ENCODE measurements at places on chromosomes 4 and X.
A peak's percentile ranks its signal among the peaks of the same experiment; 100 is the strongest.

GRCh38 chr4:185738038-185738552, 73.9 kb downstream of the SORBS2 start:
- no peak for DNase-seq

DNA sequence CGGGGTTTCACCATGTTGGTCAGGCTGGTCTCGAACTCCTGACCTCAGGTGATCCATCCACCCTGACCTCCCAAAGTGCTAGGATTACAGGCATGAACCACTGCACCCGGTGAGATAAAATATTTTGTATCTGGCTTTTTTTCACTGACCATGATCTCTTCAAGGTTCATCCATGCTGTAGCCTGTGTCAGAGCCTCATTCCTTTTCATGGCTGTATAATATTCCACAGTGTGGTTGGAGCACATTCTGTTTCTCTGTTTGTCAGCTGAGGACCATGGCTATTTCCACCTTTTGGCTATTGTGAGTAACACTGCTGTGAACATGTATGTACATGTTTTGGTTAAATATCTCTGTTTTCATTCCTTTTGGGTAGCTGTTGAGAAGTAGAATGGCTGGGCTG, 169.2 kb downstream of the SHOX start:
- no peak for DNase-seq

- DNase-seq = no peak
These were observed 31.4 kb upstream of the SLC25A31 start for GRCh38 chr4:127698789-127699200.

GRCh38 chr4:8315435-8316250, 46.1 kb downstream of the HTRA3 start:
- DNase-seq = no peak

GRCh38 chr4:52877694-52878093, 15.6 kb downstream of the RASL11B start:
- no peak for DNase-seq

- DNase-seq = no peak
These were observed 52.1 kb upstream of the TEX13D start for GRCh38 chrX:124280294-124280902.

GRCh38 chrX:111352424-111352823, 59.6 kb downstream of the DCX start:
- DNase-seq = no peak

GRCh38 chr4:105989485-105990242, 94.4 kb downstream of the NPNT start:
- no peak for DNase-seq

GRCh38 chr4:149896432-149896831, 80.8 kb upstream of the IQCM start:
- DNase-seq = no peak

DNA sequence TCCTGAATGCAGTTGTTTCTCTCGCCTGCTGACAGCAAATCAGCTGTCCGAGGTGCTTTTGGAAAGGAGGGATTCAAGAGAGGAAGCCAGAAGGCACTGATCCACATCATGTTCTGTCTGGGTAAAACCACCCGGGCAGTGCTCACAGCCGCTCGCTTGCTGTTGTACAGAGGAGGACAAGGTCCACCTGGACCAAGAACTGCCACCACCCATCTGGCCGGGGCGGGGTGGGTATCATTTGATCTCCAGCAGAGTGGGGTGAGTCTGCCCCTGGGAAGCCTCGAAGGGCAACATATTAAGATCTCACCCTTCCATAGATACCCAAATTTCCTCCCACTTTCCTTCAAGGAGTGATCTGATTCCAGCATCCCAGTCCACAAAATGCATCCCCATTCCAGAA, 113.1 kb downstream of the DCTD start:
- no peak for DNase-seq

GRCh38 chr4:40992472-40993295, 221.7 kb downstream of the APBB2 start:
- DNase-seq = no peak

DNA sequence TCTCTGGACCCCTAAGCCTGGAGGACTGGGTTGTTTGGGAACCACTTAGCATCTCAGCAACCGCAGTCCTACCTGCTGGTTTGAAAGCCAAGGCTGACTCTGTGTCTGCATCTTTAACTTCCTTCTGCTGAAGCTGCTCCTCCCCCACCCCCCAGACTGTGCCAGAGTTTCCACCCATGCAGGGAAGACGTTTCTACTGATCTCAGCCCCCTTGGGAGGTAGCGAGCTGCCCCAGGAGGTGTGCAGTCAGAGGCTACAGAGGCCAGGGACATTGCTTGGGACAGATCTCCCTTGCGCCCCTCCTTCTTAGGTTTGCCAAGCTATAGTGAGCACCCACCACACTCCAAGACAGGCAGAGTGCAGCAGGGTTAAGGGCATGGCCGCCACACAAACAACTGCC, 4.7 kb upstream of the FATE1 start:
- no peak for DNase-seq

DNA sequence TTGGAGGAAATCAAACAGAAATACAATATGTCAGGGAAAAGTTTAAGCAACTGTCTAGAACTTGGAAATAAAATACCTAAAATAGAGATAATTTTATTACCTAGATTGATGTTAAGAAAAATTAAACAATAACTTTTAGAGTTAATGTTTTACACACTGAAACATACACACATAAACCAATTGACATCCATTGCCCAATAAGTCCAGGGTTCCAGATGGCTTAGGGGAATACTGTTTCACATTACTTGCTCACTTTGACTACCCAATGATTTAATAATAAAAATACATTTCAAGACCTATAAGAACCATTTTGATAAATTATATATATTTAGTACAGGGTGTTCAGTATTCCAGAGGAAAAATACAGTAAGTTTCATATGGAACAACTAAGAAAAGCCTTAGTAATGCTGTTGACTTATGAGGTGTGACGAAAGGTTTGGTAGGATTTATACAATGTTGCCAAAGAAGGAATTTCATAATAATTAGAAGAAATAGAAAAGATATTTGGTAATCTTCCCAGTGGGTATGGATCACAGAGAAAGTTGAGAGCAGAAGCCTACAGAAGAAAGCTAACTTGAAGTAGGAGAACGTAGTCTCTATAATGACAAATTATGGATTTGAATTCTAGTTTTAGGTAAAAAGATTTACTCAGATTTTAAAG, 23.0 kb upstream of the UGT2B4 start:
- no peak for DNase-seq

GRCh38 chr4:53131562-53131925, 234.3 kb downstream of the SCFD2 start:
- no peak for DNase-seq

GRCh38 chrX:129769467-129770154, 10.1 kb upstream of the SASH3 start:
- peak; percentile 31 for DNase-seq

GRCh38 chr4:10022346-10023049, 1.2 kb upstream of the SLC2A9 start:
- DNase-seq = no peak

GRCh38 chr4:82268050-82268825, 105.6 kb downstream of the HNRNPD start:
- DNase-seq = peak; percentile 5

- no peak for DNase-seq
These were observed at the start of gene DDIT4L for GRCh38 chr4:100189820-100190642. Gene DDIT4L, minus strand, starts transcription at chr4:100190468. Its CDS starts 485 bp downstream, at chr4:100189983.

DNA sequence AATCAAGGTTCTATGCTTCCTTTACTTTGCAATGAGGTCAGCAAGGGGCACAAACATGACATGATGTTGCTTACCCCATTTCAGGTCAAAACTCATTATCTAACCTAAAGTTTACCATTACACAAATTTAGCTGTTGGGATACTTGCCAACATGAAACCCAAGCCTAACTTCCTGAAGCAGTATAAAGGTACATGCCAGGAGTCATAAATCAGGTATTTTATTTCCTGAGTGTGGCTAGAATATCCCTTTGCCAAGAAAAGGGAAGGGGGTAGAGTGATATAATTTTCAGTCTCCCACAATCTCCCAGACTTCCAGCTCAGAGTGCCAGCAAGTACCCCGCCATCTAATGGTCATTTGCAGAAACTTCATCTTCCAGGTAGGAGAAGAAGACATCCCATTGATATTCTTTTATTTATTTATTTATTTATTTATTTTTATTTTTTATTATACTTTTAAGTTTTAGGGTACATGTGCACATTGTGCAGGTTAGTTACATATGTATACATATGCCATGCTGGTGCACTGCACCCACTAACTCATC, 136.6 kb downstream of the NEXMIF start:
- no peak for DNase-seq

- peak; percentile 1 for DNase-seq
These were observed 395 bp downstream of the RAB28 start for GRCh38 chr4:13483768-13484121.

DNA sequence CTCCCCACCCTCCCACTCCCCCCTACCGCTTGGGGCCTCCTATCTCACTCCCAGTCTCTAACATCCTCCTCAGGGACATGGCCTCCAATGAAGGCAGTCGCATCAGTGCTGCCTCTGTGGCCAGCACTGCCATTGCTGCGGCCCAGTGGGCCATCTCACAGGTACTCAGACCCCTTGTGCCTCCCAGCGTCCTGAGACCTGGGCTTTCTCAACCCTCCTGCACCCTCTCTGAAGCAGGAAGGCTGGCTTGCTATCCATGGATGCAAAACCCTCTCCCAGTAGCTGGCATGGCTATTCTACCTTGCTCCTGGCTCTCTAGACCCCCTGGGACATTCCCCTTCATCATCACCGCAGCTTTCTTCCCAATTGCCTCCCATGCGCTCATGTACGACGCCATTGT, 13.3 kb upstream of the UBA1 start:
- DNase-seq = no peak

- no peak for DNase-seq
These were observed 3.5 kb downstream of the HGFAC start for GRCh38 chr4:3445111-3445820.

GRCh38 chrX:129979207-129979920, 3.1 kb upstream of the BCORL1 start:
- no peak for DNase-seq

DNA sequence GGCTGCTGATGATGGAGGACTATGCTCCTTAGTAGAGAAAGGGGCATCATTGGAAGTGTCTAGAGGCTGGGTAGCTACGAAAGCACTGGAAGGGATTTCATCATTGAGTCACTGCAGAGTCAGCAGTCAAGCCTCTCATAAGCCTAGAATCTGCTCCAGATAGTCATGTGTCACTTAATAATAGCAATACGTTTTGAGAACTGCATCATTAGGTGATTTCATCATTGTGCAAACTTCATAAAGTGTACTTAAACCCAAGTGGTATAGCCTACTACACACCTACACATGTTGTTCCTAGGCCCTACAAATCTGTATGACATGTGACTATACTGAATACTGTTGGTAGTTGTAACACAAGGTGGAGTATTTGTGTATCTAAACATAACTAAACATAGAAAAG, 165.6 kb downstream of the PTTG2 start:
- no peak for DNase-seq

GRCh38 chrX:17527922-17528321, 152.9 kb downstream of the NHS start:
- DNase-seq = no peak

GRCh38 chrX:138638996-138639395, 72.5 kb downstream of the FGF13 start:
- no peak for DNase-seq

DNA sequence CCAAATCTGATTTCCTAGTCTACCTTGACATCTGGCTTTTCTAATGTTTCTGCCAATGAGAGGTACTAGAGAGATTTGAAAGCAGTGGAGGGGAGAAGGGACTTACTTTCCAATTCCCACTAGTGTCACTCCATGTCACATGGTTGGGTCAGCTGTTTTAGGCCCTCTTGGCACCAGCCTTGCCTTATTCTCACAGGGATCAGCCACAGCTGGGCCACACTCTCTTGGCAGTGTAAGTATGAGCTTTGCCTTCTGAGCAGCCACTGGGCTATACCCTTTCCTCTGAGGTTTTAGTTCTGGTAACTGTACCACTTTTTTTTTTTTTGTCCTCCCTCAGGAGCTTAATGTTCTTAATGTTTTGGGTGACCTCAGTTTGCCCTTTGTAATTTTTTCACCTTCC, 10.2 kb upstream of the ADH1C start:
- DNase-seq = no peak

DNA sequence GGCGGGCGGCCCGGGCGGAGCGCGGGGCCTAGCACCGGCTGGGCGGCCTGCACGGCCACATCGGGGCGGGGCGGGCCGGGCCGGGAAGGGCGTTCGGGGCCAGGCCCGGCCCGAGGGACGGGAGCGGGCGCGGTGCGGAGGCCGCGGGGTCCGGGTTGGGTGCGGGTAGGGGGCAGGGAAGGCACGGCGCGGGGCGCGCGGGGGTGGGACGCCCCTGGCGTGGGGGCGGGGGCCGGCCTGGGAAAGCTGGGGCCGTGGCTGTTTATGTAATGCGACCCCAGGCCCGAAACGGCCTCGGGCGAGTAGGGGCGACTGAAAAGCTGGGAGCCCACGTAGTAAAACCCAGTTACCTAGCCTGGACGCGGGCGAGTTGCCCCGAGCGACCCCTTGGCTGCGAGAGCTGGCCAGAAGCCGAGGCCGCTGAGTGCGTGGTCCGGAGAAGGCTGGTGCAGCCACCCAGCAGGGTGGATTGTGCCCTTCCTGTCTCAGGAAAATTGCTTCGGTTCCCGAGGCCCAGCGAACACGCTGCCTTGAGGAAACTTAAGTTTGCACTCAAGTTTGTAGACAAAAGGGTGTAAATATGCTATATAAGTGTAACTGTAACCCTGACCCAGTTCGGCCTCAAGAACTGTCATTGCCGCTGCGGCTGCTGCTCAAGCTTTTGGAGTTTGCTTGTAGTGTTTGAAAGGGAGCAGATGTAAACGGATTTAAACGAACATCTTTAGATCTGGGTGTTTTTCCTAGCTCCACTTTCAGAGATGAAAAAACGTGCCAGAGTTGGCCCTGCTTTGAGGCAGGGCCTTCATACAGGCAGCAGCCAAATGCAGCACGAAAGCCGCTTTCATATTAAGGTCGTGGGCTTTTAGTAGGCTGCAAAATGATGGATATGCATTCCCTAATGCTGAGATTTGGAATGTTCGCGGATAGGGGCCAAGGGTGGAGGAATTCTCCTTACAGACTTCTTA, 674 bp downstream of the SEC24B start:
- DNase-seq = peak; percentile 8

- no peak for DNase-seq
These were observed 61.1 kb downstream of the ADAMTS3 start for GRCh38 chr4:72507860-72508419.

DNA sequence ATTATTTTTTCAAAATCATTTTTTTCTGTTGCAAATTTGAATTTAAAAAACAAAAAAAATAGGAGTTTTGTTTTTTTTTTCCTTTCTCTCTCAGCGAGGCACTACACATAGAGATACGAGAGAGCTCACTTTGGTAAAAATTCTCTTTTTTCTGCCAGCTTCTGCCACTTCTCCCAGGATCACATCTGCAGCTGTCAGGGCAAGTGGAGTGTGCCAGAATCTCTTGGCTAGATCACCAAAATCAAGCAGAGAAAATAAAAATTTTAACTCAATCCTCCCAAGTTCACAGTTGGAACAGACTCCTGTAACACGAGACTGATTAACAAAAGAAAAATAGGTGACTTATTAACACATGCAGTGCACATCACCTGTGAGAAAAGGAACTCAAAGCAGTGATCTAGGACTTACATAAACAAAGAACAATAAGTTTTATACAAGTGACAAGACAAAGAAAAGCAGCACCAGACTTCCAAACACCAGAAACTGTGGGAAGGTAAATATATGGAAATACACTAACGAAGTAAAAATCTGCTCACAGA, 213.2 kb upstream of the ZFP42 start:
- DNase-seq = no peak
